Effector CD8-positive, alpha-beta T cell (primary cell): ENCODE measurements at places on chromosomes 5 and 9.

- no peak for DNase-seq
Observed at GRCh38 chr5:173915310-173916014, 27.3 kb downstream of the CPEB4 start.

- no peak for DNase-seq
Observed at GRCh38 chr9:75299324-75299723, 211.0 kb downstream of the OSTF1 start.

GRCh38 chr5:126603402-126603991 lies 2.8 kb downstream of the PHAX start:
- no peak for DNase-seq

- no peak for DNase-seq
Observed at GRCh38 chr5:133114166-133114932, 62.5 kb downstream of the HSPA4 start.

- no peak for DNase-seq
Observed at GRCh38 chr5:163489055-163489744, 16.2 kb upstream of the MAT2B start.

- DNase-seq, result no peak
Observed at GRCh38 chr9:136650648-136651047, 12.1 kb upstream of the EGFL7 start.

DNA sequence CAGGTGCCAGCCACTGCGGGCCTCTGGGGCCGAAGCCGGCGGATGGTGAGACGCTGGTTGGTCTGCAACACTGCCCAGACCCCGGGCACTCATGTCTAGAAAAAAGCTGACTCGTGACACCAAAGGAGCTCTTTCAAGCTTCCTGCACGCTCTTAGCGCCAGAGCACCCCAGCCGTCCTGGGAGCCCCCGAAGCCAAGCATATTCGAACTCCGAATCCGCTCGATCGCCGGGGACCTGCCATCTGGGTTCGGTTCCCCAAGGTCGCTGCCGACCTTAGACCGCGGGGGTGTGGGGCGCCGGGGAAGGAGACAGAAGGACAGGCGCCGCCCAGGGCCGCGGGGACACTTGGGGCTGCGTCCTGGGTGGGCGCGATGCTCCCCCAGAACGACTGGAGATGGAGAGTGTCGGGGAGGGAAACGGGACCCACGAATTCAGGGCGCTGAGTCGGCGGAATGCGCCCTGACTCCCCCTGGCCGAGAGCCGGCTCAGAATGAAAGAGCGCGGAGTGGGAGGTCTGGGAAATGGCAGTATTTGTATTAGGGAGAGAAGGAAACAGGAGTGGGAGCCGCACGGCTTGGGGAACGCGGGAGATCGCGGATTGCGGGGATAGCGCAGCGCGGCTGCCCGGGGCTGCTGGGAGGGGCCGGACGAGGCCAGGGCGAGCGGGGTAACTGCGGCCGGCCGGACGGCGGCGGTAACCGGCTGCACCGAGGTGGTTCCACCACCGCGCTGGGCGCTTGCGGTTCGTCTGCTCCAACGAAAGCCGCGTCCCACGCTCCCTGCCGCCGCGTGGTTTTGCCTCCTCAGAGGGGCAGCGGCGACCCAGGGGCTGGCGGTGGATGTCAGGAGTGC lies 20.1 kb upstream of the MARCHF6 start:
- no peak for DNase-seq

DNA sequence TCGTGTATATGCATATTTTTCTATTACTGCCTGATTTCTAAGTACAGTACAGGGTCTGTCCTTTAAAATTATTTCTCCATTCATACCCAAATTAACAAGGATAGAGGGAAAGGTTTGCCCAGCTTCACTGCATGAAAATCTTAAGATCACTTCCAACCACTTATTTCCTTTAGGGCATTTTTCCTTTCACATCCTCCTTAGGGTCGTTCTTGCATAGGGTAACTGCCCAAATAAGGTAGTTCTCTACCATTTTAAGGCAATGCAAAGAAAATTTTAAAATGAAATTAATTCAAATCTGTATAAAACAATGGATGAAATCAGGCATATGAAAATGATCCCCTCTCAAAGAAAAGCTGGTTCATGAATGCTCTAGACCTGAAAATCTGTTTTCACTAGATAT lies 4.1 kb upstream of the CDC20B start:
- DNase-seq, result no peak

GRCh38 chr5:129019401-129019908 lies 54.2 kb downstream of the SLC27A6 start:
- no peak for DNase-seq

DNA sequence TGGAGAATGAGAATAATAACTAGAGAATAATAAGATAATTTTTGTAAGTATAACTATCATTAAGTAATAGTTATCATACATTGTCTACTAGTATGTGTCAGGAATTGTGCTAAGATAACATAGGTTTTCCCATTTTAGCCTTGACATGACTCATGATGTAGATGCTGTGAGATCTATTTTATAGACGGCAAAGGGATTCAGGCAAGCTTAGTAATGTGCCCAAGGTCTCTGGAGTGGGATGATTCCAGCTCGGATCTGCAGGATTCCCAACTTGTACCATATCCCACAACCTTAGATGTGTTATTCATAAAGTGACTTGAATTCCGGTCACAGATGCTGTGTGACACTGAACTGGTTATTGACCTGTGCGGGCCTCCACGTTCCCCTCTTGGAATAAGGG lies 51.5 kb downstream of the IL31RA start:
- DNase-seq, result no peak

DNA sequence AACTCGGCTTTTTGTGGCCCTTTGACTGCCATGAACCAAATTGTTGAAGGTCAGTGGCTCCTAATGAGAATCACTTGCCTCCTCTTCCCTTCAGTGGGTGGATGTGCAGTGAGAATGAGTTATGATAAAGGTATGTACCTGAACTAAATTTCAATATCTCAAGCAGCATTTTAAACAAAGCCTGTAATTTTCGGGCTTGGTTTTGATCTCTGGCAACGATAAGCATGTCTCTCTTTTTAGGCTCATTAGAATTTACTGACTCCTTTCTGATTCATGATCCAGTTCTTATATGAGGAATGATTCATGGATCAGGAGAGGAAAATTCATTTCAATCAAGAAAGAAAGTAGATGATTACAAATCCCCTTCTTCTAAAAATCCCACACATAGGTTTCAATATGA lies 305.5 kb downstream of the ARRDC3 start:
- DNase-seq, result no peak

DNA sequence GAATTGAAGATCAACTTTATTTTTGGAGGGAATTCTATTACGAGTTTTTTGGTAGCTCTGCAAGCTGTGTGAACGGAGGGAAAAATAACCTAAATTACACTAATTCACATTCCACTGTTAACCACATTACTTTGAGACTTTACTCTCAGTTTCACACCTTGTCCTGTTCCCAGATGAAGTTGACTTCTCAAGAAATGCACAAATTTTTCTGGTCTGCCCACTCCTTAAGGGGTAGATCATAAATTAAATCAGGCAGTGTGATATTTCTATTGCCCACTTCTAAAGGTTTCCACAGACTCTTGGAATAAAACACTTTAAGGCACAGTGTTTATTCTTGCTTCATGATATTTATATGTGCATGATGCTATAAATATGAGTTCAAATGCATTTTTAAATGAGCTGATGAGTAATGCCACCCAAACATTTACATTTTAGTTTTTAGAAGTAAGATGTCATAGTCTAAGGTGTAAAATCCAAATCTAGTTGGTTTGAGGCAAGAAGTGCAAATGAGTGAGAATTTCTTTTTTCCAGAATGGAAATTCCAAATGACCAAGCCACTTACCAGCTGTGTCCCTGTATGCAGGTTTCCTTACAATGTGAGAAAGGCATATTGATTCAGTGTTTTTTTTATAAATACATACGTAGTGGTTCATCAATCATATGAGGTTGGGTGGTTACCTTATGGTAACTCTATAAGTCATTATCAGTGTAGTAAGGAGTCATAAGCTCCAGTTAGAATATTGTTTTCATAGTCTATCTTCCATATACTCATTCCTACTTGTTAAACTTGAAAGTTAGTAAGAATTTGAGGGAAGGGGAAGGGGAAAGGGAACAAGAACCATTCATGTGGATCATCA lies 437.7 kb upstream of the MEF2C start:
- DNase-seq, result no peak

GRCh38 chr5:132239776-132240175 lies 12.1 kb upstream of the P4HA2 start:
- no peak for DNase-seq

DNA sequence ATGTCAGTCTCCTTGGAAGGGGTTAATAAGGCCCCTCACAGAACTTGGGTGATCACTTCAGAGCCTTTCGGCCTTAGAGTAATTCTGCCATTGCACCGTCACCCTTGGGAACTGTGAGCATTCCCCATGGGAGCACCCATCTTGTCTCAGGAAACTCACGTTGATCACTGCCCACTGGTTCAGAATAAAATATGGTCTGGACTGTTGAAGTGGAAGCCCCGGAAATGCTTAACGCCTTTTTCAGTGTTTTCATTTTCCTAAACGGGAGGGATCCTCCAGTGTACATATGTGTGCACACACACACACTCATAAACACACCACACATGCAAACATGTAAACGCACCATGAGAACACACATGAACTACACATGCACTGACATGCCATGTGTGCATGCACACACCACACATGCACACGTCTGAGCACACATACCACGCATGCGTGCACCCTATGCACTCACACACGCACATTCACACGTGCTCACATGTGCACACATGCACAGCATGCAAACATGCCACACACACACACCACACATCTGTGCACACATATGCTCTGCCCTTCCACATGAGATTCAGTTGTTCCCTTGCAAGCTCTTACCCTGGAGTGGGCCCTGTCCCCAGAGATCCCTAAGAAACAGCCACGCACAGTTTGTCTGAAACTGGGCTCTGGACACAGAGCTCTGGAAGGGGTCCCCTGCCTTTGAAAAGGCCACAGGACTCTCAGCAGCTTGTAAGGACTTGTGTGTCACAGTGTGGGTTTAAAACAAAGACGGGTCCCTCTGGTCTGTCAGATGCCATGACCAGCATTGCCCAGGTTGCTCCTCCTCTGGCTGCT lies 17.0 kb downstream of the MRPL36 start:
- DNase-seq, result no peak

GRCh38 chr5:34584165-34584564 lies 72.0 kb upstream of the RAI14 start:
- DNase-seq, result no peak

GRCh38 chr5:773517-774264 lies 10.8 kb downstream of the ZDHHC11B start:
- DNase-seq, result no peak
